ENCODE measurements at places on chromosomes 11 and 22. TPM values are rescaled to one million over a fixed set of nuclear protein-coding genes. Genes with fewer than 3 reads are reported as not detected.
A peak's percentile ranks its signal among the peaks of the same experiment; 100 is the strongest.

The NPTXR gene
- 4.8 TPM for total RNA-seq

The SPATA19 gene
- not detected for total RNA-seq

The MMP13 gene
- total RNA-seq = 0.21 TPM

The PGM2L1 gene
- total RNA-seq = 19.8 TPM

The FRMD8 gene
- total RNA-seq = 62.8 TPM

The GPHA2 gene
- total RNA-seq = not detected

The OLFML1 gene
- 59.7 TPM for total RNA-seq

GRCh38 chr11:65383778-65384177 lies 1.3 kb upstream of the SLC25A45 start:
- no peak for DNase-seq

- peak; percentile 87 for DNase-seq
These were observed 57.0 kb downstream of the LRRC74B start for GRCh38 chr22:21102659-21103267.

GRCh38 chr11:84019571-84020194 lies 733.5 kb upstream of the CCDC90B start:
- no peak for DNase-seq

DNA sequence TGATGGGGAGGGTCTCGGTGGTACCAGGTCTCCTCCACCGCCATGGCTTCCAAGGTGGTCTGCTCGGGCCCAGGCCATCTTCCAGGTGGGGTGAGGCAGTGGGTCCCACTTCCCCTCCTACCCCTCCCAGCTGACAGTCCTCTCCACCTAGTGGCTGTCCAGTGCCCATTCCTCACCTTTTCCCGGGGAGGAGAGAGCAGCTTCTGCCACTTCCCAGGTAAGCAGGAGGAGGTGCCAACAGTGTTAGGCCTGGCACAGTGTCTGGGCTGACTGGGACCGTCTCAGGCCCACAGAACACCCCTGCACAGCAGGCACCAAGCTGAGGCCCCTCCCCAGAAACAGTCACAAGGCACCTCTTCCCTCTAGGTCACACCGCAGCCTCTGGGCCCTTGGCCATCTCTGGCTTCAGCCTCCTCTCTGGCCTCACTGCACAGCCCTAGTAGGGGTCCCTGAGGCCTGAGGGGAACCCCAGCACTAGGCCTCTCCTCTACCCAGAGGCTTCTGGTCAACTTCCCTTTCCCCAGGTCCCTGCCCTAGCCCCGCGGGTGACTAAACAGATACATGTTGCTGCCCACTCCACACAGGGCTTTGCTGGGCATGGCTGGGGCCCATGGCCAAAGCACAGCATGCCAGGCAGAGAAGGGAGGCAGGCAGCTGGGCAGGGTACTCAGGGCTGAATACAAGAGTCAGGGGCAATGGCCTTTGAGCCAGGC lies 2.3 kb upstream of the ANKRD13D start:
- no peak for DNase-seq

GRCh38 chr22:20955548-20955947 lies 11.5 kb upstream of the AIFM3 start:
- no peak for DNase-seq

DNA sequence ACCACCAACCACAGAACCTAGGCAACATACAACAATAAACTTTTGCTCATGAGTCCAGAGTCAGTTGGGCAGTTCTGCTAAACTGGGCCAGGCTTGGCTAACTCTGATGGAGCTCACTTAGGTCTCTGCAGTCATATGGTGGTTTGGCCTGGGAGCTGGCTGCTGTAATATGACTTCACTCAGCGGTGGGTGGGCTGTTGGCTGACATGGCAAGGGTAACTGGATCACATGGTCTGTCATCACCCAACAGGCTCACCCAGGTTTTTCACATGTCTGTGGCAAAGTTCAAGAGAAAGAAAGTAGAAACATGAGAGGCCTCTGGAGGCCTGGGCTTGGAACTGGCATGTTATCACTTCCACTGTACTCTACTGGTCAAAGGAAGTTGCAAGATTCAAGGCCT lies 43.2 kb upstream of the CLMP start:
- no peak for DNase-seq

DNA sequence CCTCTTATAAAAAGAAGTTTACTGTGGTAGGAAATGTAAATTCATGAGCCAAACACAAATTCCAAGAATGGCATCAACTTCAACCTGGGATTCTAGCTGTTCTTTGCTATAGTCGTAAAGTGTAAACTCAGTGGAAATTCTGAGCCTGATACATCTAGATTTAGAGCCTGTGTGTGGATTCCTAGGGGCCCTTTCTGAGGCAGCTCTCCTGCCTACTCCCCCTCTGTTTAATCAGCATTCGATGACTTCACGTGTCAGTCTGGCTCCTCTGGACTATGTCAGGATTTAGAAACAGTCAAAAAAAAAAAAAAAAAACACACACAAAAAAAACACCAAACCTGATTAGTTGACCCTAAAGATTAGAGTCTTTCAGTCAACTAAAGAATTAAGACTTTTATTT lies 93.1 kb upstream of the SC5D start:
- no peak for DNase-seq

GRCh38 chr11:27874998-27875830 lies 175.0 kb upstream of the BDNF start:
- no peak for DNase-seq

DNA sequence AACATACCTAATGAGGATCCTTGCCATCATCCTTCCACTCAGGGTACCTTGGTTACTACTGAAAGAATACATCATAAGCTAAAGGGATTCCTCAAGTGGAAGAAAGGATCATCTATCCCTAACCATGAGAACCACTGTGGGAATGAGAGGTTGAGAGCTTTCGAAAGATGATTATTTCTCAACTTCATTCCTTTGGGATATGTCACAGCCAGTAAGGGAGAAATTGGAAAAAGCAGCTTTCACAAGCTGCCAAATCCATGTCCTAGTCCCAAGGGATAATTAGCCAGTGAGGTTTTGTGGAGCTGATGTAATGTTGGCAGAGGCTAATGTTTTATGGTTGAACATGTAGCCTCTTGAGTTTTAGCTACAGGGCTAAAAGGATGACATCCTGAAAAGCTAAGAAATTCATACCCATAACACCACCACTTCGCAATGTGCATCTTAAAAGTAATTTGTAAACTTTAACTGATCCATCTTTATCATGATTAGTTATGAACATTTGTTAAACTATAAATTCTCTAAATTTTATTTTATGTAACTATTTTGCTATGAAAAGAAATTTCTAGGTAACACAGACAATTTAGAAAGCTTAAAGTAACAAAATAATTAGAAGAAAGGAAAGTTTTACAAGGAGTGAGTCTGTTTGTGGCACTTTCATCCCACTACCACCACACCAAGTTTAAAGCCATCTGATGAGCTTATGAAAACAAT lies 123.9 kb downstream of the MRTFA start:
- DNase-seq = no peak

DNA sequence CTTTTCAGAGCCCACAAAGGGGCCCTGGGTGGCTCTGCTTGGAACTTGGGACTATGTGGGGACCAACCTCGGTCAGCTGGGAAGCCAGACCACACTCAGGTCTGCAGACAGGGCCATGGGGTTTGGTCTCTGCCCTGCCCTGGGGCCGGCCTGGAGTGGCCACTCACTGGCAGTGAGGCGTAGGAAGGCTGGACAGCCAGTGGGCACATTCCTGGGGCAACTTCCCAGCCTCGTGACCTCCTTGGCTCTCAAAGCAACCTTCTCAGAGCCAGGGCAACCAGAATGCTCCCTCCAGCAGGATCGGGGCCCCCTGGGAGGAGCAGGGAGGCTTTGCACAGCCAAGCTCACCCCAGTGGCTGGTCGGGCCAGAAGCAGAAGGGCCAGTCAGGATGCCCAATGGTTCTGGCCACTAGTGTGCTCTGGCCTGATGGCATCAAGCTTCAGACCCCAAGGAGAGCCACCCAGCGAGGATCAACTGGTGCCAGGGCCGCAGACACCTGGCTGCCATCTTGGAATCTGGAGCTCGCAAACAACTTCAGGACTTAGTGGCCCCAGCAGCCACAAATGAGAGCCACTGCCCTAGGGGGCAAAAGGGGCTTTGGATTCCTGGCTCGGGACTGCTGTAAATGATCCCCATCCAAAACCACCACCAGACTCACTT lies 87.1 kb downstream of the MYEOV start:
- DNase-seq = no peak

- DNase-seq = no peak
These were observed 131.8 kb downstream of the UVRAG start for GRCh38 chr11:75946531-75947530.

DNA sequence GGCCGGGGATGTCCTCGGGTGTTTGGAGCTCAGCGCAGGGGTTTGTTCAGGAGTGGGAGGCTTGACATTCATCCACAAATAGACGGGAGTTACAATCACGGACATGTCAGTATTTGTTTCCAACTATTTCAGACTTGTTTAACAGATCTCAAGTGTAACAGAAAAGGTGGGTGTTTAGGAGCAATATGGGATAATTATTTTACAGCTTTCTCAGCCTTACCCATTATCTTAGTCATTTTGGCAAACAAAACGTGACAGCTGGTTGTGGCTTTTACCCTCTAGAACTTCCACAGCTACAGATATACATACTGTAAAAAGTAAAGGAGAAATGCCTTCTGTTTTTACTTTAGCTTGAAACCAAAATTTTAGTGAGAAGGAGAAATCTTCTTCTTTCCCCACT lies 178.7 kb upstream of the TMEM45B start:
- DNase-seq = no peak

DNA sequence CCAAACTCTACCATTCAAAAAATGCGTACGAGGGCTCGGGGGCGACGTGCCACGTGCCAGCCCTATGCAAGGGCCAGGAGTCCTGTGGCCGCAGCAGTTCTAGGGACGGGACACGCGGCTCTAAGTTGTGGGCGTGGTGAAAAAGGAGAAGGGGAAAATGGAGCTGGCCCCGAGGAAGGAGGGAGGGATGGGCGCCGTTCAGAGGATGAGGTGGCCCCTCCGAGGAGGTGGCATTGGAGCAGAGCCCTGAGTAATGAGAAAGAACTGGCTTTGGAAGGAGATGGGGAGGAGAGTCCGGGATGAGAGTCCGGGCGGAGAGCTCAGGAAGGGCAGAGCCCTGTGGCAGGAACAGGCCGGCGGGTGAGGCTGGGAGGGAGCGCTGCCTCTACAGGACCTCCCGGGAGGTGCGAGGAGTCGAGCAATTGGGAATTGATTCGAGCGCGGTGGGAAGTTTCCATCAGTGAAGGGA lies 21.0 kb downstream of the OTUB1 start:
- DNase-seq = no peak

DNA sequence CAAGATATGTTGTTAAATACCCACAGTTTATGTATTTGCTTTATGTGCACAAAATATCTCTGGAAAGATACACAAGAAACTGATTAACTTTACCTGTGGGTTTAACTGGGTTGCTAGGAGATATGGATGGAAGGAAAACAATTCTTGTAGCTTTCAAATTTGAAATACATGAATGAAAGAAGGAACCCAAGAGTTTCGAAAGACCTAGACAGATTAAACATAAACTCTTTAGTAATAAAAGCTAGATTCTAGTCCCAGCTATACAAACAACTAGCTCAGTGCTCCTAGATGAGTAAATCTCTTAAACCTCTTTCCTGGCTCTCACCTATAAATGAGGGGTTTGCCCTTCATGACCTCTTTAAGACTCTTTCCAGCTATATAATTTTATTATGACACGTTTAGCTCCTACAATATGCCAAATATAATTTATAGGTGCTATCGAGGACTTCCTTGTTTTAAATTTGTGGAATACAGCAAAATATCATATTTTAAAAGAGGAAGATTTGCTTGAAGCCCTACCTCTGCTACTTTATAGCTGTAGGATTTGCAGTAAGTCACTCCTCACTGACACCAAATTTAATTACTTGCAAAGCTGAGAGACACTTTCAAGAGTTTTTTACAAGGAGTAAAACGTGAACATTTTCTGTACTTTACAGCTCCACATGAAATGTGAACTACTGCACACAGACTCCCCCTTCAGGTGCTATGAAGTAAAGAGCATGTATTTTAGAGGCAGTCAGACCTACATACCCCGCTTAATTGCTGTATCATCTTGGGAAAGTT lies 50.7 kb downstream of the RRAS2 start:
- DNase-seq = no peak

- DNase-seq = no peak
These were observed 11.6 kb downstream of the ATXN10 start for GRCh38 chr22:45683248-45683647.

Data from osteocyte (in vitro differentiated cells).